Esophagus squamous epithelium (tissue), 5 donors: ENCODE measurements at places on chromosomes 13 and 19. TPM values are rescaled to one million over a fixed set of nuclear protein-coding genes. Genes with fewer than 3 reads are reported as not detected.

Gene A1BG
- total RNA-seq: not detected

Gene PNMA8C
- total RNA-seq: not detected

Gene SLC10A2
- total RNA-seq: not detected

Gene CD33
- 0.41 TPM for total RNA-seq

Gene KCNN4
- total RNA-seq: 3.2 TPM

Gene ZNF587
- total RNA-seq: 15.4 TPM

Gene SUGP1
- 33.4 TPM for total RNA-seq

Gene CAPN12
- total RNA-seq: 1.5 TPM

Gene RINL
- 14.9 TPM for total RNA-seq

Gene LMTK3
- 7.8 TPM for total RNA-seq

Gene KIR3DL1
- total RNA-seq: not detected

Gene IFI30
- total RNA-seq: 12.7 TPM

Gene IGSF23
- total RNA-seq: not detected

Gene KRTDAP
- total RNA-seq: 85.6 TPM

Gene PSG3
- total RNA-seq: not detected

Gene CHAF1A
- total RNA-seq: 11.6 TPM

Gene ZNF439
- total RNA-seq: 2.1 TPM

Gene AP2S1
- 129 TPM for total RNA-seq

Gene ZNF790
- 2.4 TPM for total RNA-seq

Gene IFNL1
- not detected for total RNA-seq

Gene PCDH9
- total RNA-seq: 1.9 TPM

Gene SIGLEC7
- total RNA-seq: 0.13 TPM

Gene METTL21C
- not detected for total RNA-seq

Gene LYL1
- 5.6 TPM for total RNA-seq

Gene IL27RA
- 0.83 TPM for total RNA-seq

Gene ZNF547
- 4.0 TPM for total RNA-seq

Gene CLDN10
- 9.5 TPM for total RNA-seq

Gene ITGBL1
- total RNA-seq: 4.1 TPM

Gene ZNRF4
- total RNA-seq: not detected

Gene HS6ST3
- total RNA-seq: 0.04 TPM
